ENCODE measurements at places on chromosomes 6 and 20. TPM values are rescaled to one million over a fixed set of nuclear protein-coding genes. Genes with fewer than 3 reads are reported as not detected.

DNA sequence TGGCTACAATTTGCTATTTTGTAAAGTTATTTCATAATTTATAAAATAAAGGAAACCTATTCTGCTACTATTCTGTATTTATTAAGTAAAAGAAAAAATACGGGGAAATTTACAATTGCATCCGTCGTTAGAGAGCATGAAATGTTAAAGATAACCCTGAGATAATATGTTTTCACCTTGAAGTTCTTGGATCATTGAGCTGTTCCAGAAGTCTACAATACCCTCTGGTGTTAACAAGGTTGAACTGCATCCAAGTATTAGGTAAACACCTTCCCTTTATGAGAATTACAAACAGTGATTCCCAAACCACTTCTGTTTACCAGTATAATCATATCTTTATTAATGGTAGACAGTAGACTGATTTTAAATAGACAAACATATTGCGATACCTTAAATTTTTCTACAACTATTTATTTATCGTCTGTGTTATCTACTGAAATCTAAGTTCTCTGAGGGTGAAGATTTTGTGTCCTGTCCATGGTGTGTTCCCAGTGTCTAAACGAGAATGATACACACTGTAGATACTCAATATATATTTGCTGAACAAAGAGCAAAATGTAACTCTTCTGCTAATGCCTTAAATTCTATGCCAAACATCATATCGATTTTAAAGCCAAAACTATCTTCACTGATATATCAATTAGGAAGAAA, 28.2 kb downstream of the TBC1D32 start:
- no peak for DNase-seq

SLC26A8 gene
- total RNA-seq: not detected

- no peak for DNase-seq
These were observed 5.3 kb downstream of the SNX5 start for GRCh38 chr20:17963114-17963897.

DNA sequence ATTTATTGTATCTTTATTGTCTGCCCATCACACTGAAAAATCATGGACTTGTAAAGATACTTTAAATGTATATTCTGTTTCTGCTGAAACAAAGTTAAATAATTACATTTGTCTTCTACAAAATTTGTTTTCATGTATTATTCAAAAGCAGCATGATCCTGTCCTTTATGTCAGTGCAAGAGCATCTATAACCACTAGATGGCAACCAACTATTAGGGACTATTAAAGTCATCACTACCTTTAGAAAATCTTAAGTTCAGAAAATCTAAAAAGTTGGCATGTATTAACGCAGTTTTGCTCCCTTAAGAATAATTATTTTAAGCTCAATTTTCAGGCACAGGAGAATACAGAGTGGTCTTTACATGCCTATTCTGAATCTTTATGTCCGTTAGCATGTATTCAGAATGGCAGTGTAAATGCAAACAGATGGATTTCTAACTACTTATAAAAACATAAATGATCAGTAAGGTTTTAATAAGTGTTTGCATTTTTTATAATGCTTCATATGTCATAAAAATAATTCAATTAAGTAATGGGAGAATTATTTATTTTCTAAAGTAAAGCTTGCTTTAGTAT, 17.8 kb downstream of the TMEM30A start:
- DNase-seq: no peak

GRCh38 chr6:2784061-2784460, 18.9 kb downstream of the WRNIP1 start:
- no peak for DNase-seq

DNA sequence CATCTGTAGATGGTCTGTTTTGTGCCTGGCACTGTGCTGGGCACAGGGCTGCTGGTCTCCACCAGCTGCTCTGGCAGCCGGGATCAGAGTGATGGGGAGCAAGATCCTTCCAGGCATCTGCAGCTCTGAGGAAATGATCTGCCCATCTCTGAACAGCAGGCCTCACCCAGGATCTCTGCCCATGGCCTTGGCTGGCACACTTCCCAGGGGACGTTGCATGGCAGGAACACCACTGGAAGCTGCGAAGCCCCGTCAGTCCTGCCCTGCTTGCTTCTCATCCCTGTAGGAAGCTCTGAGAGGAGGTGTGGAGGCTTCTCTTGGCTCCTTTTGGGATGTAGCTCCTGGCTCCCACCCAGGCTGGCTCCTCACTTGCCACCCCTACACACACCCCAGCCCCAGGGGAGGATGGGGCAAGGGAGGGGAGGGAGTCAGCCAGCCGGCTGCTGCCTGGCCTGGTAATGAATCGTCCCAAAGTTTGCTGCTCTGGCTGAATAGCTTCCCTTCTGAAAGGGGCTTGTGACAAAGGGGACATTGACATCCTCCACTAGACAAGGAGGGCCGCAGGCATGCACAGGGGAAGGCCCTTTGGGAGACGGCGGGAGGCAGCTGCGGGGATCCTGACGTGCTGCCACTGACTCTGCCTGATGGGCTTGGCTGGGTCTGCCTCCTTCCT, 108.9 kb downstream of the VEGFA start:
- no peak for DNase-seq

- DNase-seq: no peak
These were observed 98.9 kb downstream of the FAM120B start for GRCh38 chr6:170405311-170405975.

- DNase-seq: no peak
These were observed 89.2 kb upstream of the RNF217 start for GRCh38 chr6:124873066-124873410.

GRCh38 chr20:11144114-11144950, 470.5 kb upstream of the JAG1 start:
- no peak for DNase-seq

ZNF165 gene
- total RNA-seq: not detected

DNA sequence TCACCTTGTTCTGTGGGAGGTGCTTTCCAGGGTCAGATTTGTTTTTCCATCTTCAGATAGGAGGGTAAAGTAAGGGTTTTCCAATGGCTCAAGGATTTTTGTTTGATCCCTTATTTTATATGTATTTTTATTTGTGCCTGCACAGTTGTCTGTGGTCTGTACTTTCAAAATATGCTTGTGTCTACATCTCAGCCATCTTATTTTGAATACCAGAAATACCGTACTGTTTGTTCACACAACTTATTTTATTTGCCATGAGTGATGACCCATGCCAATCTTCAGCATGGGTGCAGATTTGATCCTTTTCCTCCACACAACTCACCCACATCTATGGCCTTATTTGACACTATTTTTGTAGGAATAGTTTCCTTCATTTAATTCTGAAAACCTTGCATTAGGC, 72.2 kb upstream of the PTCHD4 start:
- DNase-seq: no peak

- DNase-seq: no peak
These were observed 56.5 kb upstream of the ADTRP start for GRCh38 chr6:11835065-11835464.

GRCh38 chr20:10090588-10091166, 55.9 kb downstream of the ANKEF1 start:
- peak; percentile 39 for DNase-seq

LY6G5C gene
- total RNA-seq: 2.5 TPM

GRCh38 chr6:5506597-5506996, 245.3 kb downstream of the FARS2 start:
- no peak for DNase-seq

- no peak for DNase-seq
These were observed 144.7 kb downstream of the FARS2 start for GRCh38 chr6:5405976-5406375.

DNA sequence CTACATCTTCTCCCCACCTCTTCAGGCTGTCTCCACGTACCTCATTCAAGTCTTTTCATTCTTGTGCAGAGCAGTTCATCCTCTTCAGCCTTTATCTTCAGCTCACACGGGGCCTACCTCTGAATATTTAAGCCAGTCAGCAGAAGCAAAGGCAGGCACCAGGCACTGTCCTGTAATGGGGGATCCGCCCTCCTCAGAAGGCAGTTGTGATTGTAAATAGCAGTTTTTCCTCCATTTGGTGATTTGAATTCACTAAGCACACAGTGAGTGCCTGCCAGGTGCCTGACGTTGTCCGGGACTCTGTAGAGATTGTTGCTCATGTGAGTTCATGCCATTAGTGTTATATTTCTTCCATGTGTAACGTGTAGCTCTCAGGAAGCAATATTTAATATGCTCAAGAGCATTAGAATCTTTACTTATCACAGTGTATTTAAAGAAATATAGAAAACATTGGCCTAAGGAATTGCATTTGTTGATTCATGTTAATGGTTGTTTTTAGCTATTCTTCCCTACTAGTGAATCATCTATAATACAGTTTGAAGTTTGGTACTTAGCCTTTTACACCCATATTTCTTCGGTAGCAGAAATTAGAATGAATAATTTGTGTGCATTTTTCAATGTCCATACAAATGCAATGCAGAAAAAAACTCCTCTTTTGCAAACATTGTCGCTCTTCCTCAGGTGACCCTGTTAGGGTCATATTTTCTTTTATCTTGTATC, 17.9 kb downstream of the BPHL start:
- DNase-seq: no peak

- DNase-seq: no peak
These were observed 416.6 kb downstream of the DHX35 start for GRCh38 chr20:39378776-39379175.

DNA sequence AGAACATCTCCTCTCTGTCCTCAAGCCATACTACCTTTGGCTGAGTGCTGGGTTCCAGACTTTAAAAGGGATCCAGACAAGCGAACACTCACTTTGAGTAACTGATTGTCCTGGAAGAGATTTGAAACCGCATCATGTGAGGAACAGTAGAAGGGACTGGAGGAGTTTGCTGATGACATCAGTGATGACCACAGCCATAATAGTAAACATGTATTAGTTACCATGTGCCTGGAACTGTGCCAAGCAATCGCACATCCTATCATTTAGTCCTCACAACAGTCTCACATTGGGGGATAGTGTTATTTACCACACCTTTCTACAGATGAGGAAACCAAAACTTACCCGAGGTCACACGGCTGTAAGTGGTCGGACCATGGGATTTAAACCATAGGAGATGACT, 39.8 kb downstream of the ARMC2 start:
- DNase-seq: no peak

DNA sequence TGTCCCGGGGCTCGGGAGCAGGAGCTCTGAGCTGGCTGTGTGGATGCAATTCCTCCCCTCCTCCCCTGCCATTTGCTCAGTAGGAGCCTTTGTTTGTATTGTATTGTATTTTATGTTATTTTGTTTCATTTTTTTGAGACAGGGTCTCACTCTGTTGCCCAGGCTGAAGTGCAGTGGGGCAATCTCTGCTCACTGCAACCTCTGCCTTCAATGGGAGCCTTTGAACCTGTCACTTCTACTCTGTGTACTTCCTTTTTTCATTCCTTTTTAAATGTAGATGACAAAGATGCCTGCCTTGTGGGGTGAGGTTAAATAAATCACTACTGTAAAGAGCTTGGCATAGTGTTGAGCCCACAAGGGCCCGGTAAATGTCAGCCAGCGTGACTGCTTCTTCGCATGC, 70.6 kb downstream of the DCDC2 start:
- no peak for DNase-seq

GRCh38 chr20:37984018-37984785, 49.1 kb downstream of the TTI1 start:
- peak; percentile 74 for DNase-seq

DNA sequence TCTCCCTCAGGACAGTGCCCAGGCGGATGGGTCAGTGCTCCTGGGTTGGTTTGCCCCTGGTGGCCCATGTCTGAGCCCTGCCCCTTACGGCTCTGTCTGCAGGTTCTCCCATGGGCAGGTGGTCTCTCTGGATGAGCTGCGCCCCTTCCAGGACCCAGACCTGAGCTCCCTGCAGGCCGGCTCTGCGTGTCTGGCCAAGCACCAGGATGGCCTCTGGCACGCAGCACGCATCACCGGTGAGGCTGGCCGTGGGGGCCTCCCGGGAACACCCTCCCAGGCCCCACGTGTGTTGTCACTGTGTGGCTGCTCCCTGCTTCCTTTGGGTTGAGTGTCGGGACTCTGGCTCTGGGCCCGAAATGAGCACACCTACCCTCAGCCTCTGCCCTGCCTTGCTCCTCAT, 3.3 kb upstream of the LIME1 start:
- DNase-seq: no peak

DNA sequence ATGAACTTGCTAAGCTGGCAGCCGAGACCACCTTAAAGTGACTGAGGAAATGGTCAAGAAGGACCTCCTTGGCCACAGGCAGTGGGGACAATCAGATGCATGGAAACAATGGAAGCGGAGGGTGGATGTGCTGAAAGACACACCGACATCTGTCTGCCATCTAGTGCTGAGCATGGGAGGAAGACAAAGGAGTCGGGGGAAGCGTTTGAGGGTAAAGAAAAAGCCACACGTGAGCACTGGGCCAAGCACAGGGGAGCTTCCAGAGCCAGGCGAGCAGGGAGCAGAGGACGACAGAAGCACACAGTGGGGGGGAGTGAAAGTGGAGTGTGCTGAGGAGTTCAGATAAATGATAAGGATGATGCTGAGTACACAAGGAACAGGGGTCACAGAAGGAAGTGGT, 367.8 kb downstream of the ZFAND3 start:
- no peak for DNase-seq

DNA sequence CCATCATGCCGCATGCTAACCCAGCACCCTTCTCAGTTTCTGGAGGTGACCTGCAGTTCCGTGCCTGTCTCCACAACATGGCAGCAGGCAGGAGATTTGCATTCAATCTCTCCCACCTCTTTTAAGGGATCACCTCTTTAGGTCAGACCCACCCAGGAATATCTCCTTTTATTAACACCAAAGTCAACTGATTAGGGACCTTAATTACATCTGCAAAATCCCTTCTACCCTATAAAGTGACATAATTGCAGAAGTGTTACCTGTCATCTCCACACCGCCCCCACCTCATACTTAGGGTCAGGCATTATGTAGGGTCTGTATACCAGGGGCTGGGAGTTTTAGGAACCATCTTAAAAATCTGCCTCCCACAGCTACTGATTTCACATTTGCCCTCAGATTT, 267.5 kb downstream of the TMEM242 start:
- DNase-seq: no peak

DNA sequence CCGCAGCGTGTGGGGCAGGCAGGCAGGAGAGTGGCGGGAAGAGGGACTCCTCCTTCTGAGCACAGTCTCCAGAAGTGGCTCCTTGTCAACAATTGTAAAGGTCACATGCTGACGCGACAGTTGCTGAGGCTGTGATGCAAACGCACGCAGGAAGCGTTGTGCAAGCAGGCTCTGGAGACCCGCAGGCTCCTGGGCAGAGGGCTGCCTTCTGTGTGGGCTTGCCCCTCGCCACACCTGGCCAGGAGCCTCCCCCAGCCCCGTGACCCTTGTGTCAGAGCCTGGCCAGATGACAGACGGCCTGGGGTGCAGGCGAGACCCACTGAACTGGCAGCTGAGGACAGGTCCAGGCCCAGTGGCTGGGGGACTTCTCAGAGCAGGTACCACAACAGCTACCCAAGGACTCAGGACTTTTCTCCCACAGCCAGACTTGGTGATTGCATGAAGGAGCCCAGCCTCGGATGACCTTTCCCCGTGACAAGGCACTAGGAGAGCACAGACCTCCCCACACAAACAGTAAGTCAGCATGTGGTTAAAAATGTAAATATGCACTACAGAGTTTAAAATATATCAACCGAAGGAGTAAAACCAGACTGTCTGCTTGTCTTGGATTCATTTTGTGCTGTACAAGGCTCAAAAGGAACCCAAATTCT, 222.1 kb upstream of the RREB1 start:
- DNase-seq: peak; percentile 60

Data from psoas muscle (tissue), 8 donors.